Stimulated activated CD8-positive, alpha-beta memory T cell treated with anti-CD3 and anti-CD28 coated beads, Interleukin-4, amount 100 ng/mL, for 48 hours (primary cell): ENCODE measurements at places on chromosomes 6 and 20.
A peak's percentile ranks its signal among the peaks of the same experiment; 100 is the strongest.

GRCh38 chr6:138241381-138241780 lies 23.1 kb upstream of the PBOV1 start:
- DNase-seq, result no peak

GRCh38 chr6:43391440-43392031 lies 22.1 kb upstream of the ZNF318 start:
- peak; percentile 46 for DNase-seq

DNA sequence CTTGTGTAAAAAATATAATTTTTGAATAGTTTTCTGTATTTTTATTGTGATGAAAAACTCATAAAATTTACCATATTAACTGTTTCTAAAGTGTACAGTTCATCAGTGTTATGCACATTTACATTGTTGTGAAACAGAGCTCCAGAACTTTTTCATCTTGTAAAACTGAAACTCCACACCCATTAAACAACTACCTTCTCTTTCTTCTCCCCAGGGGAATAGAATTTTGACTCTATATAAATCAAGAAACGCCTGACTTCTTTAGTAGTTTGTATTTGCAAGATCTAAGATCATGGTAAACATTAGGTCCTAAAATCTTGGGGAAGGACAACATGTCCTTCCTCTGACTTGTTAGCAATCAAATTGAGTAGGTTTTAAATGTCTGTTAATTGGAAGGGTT lies 9.1 kb downstream of the ANKRD66 start:
- DNase-seq, result no peak

GRCh38 chr6:10578723-10579122 lies 57.6 kb downstream of the GCNT2 start:
- no peak for DNase-seq

DNA sequence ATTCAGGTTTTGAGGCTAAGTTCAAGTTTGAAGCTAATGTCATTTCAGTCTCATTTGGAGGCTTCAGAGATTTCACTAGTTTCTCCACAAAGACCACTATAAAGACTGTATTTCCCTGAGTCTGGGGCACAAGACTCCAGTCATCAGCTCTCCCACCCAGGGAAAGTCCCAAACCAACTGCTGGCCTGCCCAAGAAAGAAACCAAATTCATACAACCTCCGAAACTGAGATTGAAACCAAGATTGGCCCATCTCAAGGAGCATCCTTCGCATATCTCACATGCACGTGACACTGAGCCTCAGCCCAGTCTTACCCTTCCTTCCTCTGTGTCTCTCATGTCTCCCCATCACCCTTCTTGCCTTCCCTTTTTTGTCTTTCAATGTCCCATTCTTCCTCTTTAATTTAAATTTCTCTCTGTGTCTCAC lies 3.5 kb upstream of the LTA start:
- DNase-seq, result peak; percentile 75

- DNase-seq, result no peak
Measured at GRCh38 chr6:46035242-46035641, 19.6 kb upstream of the CLIC5 start.

DNA sequence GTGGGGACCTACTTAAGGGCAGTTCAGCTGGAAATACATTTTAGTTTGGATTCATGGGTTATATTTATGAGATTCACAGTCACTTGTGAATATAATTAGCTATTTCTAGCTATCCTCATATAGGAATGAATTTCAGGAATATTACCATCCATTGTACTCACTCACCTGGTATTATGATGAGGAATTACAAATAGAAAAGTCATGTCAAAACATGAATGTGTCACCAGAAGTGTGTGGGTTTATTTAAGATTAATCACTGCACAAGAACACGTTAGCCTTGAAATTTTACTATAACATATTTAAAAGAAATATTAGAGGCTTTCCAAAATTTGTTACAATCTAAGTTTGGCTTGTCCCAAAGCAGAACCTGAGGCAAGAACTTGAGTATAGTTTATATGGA lies 510.5 kb downstream of the PHF3 start:
- no peak for DNase-seq

DNA sequence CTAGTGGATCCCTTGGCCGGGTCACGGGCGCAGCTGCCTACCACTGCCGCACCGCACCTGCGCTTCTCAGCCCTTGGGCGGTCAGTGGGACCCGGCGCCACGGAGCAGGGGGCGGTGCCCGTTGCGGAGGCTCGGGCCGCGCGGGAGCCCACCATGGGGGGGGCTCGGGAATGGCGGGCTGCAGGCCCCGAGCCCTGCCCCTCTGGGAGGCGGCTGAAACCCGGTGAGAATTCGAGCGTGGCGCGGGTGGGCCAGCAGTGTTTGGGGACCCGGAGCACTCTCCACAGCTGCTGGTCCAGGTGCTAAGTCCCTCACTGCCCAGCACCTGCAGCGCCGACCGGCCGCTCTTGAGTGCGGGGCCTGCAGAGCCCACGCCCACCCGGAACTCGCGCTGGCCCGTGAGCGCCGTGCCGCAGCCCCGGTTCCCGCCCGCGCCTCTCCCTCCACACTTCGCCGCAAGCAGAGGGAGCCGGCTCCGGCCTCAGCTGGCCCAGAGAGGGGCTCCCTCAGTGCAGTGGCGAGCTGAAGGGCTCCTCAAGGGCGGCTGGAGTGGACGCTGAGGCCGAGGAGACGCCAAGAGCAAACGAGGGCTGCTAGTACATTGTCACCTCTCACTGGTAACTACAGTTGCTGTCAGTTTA lies 120.5 kb upstream of the TMEM170B start:
- DNase-seq, result no peak

DNA sequence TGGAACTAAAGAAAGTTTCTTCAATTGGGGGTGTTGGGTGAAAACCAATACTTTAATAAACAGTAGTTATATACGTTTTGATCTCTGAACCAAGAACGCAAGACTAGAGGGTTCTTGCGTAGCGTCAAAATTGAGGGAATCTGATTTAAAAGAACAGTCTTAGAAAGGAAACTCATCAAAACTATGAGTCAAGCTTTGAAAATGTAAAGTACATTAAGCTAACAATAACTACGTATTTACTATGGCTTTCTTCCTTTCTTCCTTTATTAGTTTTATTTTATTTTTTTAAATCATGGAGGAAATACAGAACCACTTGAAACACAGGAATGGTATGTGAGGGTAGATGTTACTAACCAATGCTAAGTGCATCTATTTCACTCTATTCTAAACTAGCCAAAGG lies 287.0 kb upstream of the RSPO3 start:
- DNase-seq, result no peak

DNA sequence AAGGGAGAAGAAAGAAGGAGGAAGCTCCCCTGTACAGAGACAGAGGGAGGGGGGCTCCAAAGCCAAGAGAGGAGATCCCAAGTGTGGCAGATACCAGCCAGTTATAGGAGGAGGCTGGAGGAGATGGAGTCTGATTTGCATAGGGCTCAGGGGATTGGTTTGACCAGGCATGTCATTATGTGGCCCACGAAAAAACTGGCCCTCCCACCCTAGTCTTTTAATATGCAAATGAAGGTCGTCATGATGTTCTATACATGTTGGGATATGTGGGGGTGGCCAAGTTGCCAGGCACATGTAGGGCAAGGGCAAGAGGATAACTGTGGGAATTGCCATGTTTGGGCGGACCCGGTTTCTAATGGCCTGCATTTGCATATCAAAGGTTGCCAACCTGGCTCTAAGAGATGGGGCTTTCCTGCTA lies 17.6 kb upstream of the ZFP64 start:
- no peak for DNase-seq

GRCh38 chr6:38776515-38776914 lies 61.4 kb downstream of the DNAH8 start:
- no peak for DNase-seq

GRCh38 chr6:142507065-142507464 lies 205.3 kb downstream of the ADGRG6 start:
- DNase-seq, result no peak

- DNase-seq, result no peak
Measured at GRCh38 chr6:3882431-3882830, 33.3 kb downstream of the FAM50B start.

- peak; percentile 26 for DNase-seq
Measured at GRCh38 chr6:96391776-96392360, 129.7 kb upstream of the UFL1 start.

DNA sequence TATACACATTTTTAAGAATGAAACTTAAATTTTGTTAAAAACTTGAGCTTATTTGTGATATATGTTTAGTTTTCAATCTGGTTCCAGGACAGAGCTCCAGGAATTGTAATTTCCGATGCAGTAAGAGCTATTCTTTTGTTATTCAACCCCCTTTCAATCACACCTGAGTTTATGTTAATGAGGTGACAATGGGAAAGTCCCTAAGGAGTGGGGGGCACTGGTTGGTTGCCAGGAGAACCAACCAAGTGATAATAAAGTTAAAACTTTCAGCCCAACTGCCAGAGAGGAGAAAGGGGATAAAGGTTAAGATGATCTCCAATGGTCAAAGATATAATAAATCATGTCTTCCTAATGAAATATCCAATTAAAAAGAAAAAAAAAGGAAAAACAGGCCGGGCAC lies 19.8 kb downstream of the MDN1 start:
- no peak for DNase-seq

DNA sequence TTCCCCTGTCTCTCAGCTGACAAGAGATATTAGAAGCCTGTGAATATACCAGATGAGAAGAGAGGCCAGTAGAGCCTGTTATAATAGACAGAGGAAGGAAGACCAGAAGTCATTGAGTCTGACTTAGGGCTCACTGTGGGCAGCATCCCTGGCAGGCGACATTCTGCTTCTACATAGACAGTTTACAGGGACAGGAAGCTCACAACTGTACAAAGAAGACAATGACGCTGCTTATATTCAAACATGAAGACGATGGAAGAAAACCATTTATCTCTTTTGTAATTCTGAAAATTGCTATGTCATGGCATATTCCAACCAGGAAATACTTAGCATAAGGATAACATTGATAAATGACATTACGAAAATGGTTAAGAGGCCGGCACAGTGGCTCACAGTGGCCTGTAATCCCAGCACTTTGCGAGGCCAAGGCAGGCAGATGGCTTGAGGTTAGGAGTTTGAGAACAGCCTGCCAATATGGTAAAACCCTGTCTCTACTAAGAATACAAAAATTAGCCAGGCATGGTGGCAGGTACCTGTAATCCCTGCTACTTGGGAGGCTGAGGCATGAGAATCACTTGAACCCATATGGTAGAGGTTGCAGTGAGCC lies 170.9 kb downstream of the UBE3D start:
- no peak for DNase-seq

GRCh38 chr20:56759741-56760278 lies 130.7 kb downstream of the TFAP2C start:
- DNase-seq, result no peak

GRCh38 chr6:150667977-150668716 lies 68.5 kb downstream of the PLEKHG1 start:
- DNase-seq, result no peak

DNA sequence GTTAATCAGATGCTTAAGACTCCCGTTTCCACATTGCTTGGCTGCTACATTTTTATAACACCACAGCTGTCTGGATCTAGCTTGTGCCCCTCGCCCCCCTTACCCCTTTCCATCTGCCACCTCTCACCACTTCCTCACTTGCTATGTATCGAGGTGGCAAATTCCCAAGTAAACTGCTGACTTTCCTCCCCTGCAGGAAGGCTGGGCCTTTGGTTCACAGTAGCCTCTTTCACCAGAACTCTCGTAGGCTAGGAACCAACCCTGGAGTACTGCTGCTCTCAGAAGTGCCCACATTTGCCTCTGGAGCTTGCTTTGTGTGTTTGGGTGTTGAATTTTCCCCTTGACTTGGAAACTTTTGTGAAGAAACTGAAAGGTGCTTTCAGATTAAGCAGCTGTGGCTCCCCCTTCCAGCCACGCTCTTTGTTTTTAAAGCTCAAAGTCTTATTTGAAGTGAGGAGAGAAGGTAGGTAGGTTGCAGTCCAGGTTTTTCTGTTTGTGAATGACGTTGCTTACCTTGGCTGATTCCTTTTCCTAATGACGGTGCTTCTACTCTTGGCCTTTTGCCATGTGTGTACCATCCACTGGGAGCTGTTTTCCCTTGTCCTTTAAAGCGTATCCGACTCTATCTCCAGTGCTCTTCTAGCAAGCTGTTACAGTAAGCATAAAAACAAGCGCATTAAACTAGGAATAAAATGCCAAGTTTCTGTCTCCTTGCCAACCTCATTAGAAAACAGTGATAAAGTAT lies 90.4 kb downstream of the CARMIL1 start:
- no peak for DNase-seq

DNA sequence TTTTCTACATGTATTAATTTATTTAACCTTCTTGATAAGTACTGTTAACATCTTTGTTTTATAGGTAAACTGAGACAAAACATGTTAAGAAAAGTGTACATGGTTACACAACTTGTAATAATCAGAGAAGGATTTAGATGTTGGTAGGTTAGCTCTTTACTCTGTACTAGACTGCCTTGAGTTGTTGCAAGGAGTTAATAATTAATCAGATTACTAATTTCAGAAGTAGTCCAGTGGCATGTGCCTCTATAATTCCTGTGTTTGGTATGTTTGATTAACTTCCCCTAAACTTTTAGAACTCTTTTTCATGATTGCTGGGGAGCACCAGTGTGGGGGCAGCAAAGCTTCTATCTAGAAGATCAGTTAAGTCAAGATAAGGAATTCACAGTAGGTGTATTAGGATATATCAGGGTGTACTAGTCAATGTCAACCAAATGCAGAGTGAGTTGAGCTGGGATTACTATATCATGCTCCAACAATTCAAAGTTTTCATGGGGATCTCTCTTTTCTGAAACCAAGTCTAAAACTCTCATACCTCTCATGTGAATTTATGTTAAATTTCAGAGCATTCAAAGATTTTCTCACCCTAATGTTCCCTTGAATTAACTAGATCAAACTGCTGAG lies 129.7 kb upstream of the AHI1 start:
- no peak for DNase-seq

DNA sequence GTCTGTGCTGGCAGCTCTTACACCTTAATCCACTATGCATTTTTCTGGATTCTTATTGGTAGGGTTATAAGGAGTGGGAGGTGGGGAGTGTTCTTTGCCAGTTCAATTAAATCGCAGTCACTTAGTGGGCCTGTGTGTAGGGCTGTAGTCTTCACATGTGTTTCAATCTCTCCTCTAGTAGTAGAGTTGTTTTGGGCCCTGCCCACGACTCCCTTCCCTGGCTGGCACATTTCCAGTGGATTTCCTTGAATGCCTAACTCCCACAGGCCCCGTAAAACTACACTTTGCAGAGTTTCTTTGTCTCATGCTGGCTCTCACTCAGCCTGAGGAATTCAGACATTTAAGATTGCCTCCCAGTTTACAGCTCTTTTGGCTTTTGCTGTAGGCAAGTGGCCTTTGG lies 414.0 kb upstream of the OPRM1 start:
- DNase-seq, result no peak

DNA sequence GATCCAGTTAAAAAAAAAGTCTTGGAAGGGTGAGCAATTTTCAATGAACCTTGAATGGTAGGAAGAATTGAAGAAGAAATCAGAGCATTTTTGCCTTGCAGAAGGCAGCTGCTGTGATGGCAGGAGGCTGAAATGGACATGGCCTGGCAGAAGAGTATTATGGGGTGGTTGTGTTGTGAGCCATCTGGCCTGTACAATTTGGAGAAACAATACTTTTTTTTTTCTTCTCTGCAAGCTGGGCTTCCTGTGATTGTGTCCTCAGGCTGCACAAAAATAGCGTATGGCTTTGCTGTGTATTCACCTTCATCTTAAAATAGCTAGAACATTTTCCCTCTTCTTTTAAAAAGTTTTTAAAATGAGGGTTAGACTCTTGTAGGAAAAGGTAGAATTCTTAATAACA lies 21.4 kb downstream of the SYCP2L start:
- no peak for DNase-seq
